ENCODE measurements at places on chromosomes 6 and 20.

GRCh38 chr20:46063151-46063550, 26.6 kb downstream of the NCOA5 start:
- DNase-seq, result no peak

- DNase-seq, result peak; percentile 87
Measured at GRCh38 chr6:90025523-90026061, 131.3 kb downstream of the GJA10 start.

DNA sequence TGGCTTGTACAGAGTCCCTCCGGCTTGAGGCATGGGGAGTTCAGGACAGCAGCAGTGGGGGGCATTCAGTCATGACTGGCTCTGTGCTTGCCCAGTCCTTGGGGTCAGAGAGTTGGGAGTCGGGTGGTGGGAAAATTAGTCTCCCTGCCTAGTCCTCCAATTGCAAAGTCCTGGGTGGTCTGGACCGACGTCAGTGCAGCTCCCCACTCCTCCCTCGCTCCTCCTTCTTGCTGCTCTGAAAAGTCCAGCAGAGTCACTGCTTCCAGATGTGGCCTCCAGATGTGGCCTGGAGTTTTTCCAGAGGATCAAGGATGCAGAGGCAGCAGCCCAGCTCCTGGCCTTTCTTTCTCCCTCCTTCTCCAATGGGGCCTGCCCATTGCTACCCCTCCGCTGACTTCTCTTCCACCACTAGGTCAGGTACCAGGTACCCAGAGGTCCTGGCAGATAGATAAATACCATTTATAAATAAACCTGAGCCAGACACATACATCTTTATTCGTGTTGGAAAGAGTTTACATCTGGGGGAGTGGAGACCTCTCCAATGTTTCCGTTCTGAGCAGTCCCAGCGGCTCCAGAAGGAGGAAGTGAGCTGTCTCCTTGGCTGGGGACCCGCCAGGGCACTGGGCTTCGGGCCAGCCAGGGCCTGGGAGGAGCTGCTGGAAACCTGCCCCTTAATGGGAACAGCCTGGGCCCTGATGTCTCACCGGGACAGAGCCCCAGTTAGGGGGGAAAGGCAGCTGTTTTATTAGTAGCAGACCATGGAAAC, 49.0 kb upstream of the RNF24 start:
- peak; percentile 95 for DNase-seq

DNA sequence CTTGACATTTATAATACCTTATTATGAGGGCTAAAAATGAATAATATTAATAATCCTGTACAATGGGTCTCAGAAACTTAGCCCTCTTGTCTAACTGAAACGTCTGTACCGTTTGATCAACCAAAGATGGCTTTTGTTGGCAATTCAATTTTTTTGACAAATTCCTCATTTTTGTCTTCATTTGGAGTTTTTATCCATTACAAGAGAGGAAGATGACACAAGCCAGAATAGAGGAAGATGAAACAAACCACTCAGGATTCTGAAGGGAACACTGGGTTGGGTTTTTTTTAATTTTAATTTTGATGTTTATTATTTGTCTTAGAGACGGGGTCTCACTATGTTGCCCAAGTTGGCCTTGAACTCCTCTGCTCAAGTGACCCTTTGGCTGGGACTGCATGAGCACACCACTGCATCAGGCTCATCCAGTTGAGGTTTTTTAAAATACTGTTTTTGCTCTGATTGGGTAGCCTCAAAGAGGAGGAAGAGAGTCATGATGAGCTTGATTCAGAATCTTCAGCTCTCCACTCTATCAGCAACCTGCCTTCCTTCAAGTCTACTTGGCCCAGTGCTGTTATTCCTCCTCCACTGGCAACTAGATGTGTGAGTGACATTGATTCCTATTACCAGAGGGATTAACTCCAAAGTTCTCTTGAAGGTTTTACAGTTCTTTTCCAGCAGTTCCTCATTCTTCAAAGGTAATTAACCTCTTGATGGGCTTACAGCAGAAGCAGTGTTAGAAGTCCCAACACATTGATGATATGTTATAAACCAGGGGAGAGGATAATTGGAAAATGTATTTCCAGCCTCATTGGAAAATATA, 71.3 kb downstream of the ATXN1 start:
- no peak for DNase-seq

DNA sequence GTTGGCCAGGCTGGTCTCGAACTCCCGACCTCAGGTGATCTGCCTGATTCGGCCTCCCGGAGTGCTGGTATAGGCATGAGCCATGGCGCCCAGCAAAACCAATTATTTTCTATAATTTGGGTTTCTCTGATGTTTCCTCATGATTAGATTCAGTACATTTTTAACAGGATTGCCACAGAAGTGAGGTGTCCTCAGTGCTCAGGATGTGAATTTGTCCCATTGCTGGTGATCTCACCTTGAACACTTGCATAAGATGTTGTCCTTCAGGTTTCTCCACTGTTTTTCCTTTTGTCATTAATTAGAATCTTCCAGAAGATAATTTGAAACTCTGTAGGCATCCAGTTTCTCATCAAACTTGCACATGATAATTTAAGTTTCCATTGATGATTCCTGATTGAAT, 45.4 kb upstream of the RPL7L1 start:
- no peak for DNase-seq

DNA sequence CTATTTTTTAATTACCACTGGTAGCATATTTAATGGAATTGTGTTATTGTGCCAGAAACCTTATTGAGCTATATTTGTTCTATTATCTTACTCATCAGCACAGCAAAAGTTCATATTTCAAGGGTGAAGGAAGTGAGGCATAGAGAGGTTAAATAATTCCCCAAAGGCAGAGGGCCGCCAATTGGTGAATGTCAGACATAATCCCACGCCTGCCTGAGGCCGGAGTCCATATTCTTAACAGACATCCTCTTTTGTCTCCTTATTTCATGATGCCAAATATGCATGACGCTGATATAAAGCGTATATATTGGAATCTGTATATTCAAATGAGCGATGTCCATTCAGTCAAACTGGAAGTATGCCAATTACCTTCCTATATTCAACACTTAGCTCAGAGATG, 505.0 kb upstream of the SLC35B3 start:
- no peak for DNase-seq

GRCh38 chr20:33894798-33895197, 83.7 kb downstream of the CHMP4B start:
- DNase-seq, result no peak

GRCh38 chr6:47007657-47008396, 34.3 kb downstream of the ADGRF1 start:
- DNase-seq, result no peak

GRCh38 chr20:20369250-20370093, 1.6 kb downstream of the INSM1 start:
- DNase-seq, result no peak

- DNase-seq, result no peak
Measured at GRCh38 chr20:37774156-37774555, 80.3 kb downstream of the CTNNBL1 start.

DNA sequence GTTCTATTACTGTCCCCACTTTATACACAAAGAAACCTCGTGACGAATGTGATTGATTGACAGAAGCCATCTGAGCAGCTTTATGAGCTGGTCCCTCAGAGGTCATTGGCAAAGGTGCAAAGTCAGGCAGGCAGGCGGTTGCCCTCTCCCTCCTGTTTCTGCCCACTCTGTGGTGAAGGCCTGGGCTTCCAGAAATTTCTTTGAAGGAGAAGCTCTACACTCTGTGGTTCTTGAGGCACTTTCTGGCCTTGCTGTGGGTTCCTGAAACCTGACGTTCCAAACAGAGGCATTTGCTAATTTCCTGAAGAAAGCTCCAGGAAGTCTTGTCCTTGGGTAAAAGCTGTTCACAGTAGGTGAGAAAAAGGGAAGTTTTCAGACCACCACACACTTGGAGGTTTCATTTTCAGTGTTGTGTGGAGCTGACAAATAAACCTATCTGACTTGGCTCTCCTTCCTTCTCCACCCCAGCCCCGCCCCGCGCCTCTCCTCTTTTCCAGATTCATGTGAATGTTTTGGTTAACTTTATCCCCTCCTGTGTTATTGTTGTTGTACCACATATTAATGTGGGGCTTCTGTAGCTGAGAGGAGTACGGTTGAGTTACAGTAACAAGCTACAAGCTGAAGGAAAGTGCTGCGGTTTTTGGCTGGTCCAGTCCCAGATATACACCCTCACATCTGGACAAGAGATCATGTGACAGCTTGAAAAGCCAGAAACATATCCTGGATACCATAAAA, 274.1 kb downstream of the CLIC5 start:
- no peak for DNase-seq

- no peak for DNase-seq
Measured at GRCh38 chr6:107267634-107268033, 152.3 kb upstream of the BEND3 start.

DNA sequence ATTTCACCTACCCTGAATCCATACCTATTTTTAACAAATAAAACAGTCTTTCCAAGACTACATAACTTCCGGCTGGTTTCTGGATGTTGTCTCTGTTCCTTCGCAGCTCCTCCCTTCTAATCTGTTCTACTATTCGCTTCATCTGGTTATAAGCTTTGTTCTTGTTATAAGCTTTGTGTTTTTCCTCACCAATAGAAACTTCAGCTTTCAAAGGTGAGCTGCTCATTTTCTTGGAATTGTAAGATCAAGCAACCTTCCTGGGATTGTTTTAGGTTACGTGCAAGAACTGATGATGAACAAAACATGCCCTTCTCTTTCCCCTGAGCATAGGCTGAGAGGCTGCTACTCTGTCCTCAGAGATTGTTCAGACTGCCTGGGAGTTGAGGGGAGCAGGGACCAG, 2.1 kb downstream of the GFOD1 start:
- no peak for DNase-seq

DNA sequence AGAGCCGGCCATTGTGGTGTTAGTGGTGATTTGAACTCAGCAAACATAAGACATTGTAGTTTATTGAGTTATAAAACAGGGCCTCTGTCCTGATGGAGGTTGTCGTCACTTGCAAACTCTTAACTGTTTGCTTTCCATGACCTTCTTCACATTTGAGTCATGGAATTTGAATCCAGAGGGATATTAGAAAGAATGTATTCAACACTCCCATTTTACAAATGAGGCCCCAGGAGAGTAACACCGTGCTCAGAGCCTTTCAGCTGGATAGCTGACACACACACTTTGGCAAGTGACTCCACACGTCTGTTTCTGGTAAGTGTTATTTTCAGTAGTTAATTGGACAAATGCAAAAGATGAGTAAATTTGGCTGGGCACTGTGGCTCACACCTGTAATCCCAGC, 72.4 kb upstream of the XRN2 start:
- no peak for DNase-seq

GRCh38 chr6:111118826-111119225, 31.5 kb downstream of the SLC16A10 start:
- no peak for DNase-seq

- DNase-seq, result no peak
Measured at GRCh38 chr20:36121981-36122930, 32.3 kb upstream of the EPB41L1 start.

DNA sequence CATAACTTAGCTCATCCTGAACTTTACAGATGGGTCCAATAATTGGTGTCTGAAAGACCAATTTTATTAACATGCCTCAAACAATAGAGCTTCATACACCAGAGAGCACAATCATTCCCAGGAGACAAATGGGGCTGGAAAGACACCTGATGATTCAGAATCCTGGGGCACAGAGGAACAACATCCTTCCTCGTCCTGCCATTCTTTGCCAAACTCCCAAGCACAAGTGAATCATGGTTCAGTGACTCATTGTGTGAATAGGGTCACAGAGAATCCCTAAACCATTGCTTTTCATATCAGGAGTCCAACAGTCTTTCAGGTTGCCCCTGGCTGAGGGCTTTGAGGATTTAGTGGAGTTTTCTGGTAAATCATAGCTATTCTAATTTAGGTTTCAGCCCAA, 266.4 kb upstream of the BMP2 start:
- DNase-seq, result peak; percentile 97

DNA sequence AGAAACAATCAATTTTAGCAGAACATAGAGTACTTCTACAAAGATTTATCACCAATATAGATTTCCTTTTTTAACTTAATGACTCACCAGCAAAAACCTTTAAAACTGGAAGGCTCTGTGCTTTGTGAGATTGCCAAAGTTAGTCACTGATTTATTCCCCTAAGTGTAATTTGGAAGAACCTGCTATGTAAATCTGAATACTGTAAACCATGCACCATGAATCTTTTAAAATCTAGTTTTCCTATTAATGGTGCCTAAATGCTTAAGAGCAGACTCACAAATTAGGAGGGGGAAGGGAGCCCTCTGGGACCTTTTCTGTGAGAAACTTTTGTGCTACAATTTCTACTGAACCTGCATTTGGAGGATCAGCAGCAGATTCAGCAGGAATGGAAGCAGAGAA, 57.8 kb upstream of the PNRC1 start:
- peak; percentile 40 for DNase-seq

DNA sequence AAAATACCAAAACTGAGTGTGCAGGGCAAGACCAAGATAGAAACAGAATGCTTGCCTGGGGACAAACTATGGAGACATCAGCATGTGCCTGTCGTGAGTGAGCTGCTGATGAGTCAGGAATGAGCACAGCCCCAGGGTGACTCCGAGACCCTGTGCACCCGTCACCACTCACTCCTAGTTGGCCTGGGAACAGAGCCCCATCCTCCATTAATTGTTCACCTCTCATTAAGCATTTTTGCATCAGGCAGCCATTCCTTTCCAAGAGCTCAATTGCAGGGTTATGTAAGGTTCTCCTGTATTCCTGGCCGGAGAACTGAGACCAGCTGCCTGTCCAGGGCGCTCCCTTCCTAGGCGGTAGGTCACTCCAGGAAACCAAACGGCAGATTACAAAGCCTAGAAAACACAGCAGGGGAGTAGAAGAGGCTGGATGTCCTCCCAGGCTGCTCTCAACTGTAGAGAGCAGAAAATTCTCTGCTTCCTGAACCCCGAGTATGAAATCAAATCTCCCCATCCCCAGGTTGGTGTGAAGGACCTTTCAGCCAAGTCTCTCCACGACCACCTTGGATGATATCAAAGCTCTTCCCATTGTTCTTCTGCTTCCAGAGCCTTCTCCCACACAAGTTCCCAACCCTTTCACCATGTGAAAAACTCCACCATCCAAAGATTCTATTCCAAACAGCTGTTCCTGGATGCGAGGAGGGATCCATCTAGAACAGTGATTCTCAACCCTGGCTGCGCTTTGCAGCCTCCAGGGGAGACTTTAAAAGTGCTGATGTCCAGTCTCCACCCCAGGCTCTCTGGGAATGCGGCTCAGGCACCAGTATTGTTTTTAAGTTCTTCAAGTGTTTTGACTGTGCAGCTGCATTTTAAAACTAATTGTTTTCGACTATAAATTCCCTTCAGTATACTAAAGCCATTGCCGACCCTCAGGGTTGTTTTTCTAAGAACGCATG, 532.6 kb upstream of the JARID2 start:
- DNase-seq, result peak; percentile 93

GRCh38 chr6:46128476-46128875, 1.3 kb upstream of the ENPP4 start:
- no peak for DNase-seq

- DNase-seq, result no peak
Measured at GRCh38 chr6:72525821-72526510, 95.9 kb upstream of the KCNQ5 start.

GRCh38 chr6:122753688-122754056, 25.8 kb upstream of the FABP7 start:
- no peak for DNase-seq

- no peak for DNase-seq
Measured at GRCh38 chr20:15440049-15440820, 1102.8 kb upstream of the FLRT3 start.

GRCh38 chr6:118542184-118542952, 5.7 kb upstream of the PLN start:
- DNase-seq, result no peak
